CD4-positive, alpha-beta T cell (primary cell): ENCODE measurements at places on chromosomes 7 and 10.

- no peaks in the 10 kb centered on the region for H3K4me1 ChIP-seq
- H3K27ac ChIP-seq = no peak within 1 kb of the TSS
- DNase-seq = no peak
- H3K4me3 ChIP-seq = no peak within 1 kb of the TSS
- no peaks in the 10 kb centered on the region for H3K36me3 ChIP-seq
- peaks cover 5% of the 10 kb centered on the region for H3K27me3 ChIP-seq
Measured at GRCh38 chr10:59176241-59177030, at the start of gene PHYHIPL. Gene PHYHIPL, plus strand, starts transcription at chr10:59176643. Its CDS starts 211 bp downstream, at chr10:59176854.

GRCh38 chr7:2245883-2246675, 4.1 kb downstream of the NUDT1 start:
- peaks cover 28% of the 10 kb centered on the region for H3K4me1 ChIP-seq
- no peaks in the 10 kb centered on the region for H3K36me3 ChIP-seq
- H3K4me3 ChIP-seq = no peak overlapping the region
- H3K27me3 ChIP-seq = no peaks in the 10 kb centered on the region
- DNase-seq = no peak
- H3K27ac ChIP-seq = no peak overlapping the region

DNA sequence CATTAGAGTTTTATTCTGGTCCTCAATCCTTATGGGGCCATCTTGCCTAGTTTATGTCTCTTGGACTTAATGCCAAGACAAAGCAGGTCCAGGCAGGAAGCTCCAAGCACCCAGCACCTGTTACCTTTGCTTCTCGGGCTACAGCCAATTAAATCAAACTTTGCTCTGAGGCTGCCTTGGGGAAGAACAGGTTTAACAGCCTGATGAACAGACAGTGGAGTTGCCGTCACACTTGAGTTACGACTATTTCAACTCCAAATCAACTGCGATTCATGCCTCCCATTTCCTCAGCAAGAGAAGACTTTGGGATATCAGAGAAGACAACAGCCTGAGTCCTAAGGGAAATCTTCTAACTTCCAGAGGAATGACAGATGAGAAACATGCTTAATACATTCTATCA, 62.2 kb downstream of the XPNPEP1 start:
- H3K36me3 ChIP-seq = peaks cover 31% of the 10 kb centered on the region
- no peaks in the 10 kb centered on the region for H3K27me3 ChIP-seq
- H3K27ac ChIP-seq = no peak overlapping the region
- no peaks in the 10 kb centered on the region for H3K4me1 ChIP-seq

GRCh38 chr7:85041605-85042216, 145.1 kb downstream of the SEMA3D start:
- no peaks in the 10 kb centered on the region for H3K4me1 ChIP-seq
- H3K4me3 ChIP-seq = no peak overlapping the region
- no peaks in the 10 kb centered on the region for H3K27me3 ChIP-seq
- no peak for DNase-seq

- H3K27ac ChIP-seq = no peak overlapping the region
- H3K4me3 ChIP-seq = no peak overlapping the region
- no peaks in the 10 kb centered on the region for H3K27me3 ChIP-seq
- H3K4me1 ChIP-seq = peaks cover 77% of the 10 kb centered on the region
- DNase-seq = no peak
Measured at GRCh38 chr7:55548295-55548731, 24.0 kb downstream of the VOPP1 start.

DNA sequence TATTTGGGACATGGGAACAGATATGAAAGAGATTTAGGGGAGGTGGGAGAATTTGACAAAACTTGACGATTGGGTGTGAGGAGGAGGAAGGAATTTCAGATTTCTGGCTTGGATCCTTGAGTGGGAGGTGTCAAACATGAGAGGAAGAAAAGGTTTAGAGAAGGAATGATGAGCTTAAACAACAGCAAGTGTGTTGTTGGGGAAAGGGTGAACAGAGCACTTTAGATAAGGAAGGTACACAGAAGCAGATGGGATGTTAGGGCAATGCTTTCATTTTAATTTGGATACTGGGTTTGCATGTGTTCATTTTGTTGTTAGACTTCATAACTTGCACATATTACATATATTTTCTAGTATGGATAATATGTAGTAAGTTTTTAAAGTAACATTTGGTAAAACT, 23.2 kb downstream of the REEP3 start:
- no peaks in the 10 kb centered on the region for H3K4me1 ChIP-seq
- no peak for DNase-seq
- H3K27me3 ChIP-seq = no peaks in the 10 kb centered on the region
- no peak overlapping the region for H3K27ac ChIP-seq

DNA sequence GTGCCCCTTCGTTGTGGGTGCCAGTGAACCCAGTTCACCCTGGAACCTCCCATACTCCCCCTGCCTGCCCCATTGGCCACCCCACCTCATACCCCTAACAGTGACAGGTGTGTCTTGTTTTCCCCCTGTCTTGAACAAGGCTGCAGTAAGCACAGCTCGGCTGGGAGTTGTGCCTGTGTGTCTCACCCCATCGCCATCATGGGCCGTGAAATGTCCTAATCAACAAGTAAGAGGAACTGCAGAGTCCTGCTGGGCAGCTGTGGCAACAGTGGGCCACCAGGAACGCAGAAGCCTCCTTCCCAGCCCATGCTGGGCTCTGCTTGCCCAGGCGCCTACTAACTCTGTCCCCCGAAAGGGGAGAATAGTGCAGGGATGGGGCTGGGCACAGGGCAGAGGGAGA, 91.6 kb downstream of the C10orf105 start:
- H3K4me3 ChIP-seq = no peak overlapping the region
- no peaks in the 10 kb centered on the region for H3K36me3 ChIP-seq
- peaks cover 3% of the 10 kb centered on the region for H3K27me3 ChIP-seq
- H3K4me1 ChIP-seq = peaks cover 2% of the 10 kb centered on the region

DNA sequence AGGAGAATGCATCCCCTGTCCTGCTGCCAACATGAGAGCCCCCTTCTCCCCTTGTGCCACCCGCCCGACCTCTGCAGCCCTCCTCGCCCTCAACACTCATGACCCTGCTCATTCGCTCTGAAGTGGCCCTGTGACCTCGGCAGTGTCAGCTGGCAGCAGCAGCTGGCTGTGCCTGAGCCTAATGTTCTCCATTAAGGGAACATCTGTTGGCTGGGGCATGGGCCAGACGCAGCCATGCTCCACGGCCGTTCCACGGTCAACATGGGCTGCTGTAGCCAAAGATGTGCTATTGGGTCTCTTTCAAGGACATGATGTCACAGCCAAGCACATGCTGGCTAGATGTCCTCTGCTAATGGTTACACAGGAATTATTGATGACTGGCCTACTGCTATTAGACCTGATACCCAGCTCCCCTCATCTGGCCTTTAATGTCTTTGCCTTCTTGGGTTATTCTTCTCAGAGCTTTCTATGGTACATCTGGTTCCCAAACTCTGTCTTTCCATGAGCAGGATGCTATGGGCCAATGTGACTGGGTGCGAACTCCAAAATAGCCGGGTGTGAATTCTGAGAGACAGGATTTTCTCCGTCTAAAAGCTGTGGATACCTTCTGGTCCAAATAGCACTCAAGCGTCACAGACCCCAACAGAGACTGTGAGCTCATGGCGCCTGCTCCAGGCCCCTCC, 22.4 kb downstream of the ADCYAP1R1 start:
- H3K36me3 ChIP-seq = no peaks in the 10 kb centered on the region
- H3K4me3 ChIP-seq = no peak overlapping the region
- no peak overlapping the region for H3K27ac ChIP-seq
- DNase-seq = no peak
- H3K4me1 ChIP-seq = no peaks in the 10 kb centered on the region
- no peaks in the 10 kb centered on the region for H3K27me3 ChIP-seq

DNA sequence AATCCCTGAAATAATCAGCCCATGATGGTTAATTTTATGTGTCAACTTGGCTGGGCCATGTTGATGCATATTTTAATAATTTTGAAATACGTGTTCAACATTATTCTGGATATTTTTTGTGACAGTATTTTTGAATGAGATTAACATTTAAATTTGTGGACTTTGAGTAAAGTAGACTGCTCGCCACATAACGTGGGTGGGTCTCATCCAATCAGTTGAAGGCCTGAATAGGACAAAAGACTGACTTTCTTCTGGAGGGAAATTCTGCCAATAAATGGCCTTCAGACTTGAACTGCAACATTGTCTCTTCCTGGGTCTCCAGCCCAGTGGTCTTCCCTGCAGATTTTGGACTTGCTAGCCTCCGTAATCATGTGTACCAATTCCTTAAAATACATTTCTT, 53.6 kb upstream of the BICC1 start:
- no peaks in the 10 kb centered on the region for H3K36me3 ChIP-seq
- no peak overlapping the region for H3K4me3 ChIP-seq
- no peak overlapping the region for H3K27ac ChIP-seq
- H3K27me3 ChIP-seq = no peaks in the 10 kb centered on the region

DNA sequence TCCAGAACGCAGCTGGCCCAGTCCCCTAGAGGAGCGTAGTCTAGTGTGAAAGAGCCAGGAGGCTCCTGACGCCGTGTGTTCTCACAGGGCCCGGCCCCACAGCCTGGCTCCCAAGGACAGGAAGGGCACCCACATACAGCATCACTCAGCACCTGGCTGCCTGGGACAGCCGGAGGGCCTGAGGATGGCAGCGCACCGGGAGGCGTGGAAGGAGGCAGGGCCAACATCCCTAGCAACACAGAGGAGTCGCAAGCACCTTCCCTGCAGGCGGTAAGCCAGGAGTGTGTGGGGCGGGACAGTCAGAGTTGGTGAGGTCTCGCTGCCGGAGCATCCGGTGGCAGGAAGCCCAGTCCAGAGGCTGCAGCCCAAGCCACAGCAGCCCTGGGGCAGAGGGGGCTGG, 125.8 kb downstream of the MAD1L1 start:
- no peak for DNase-seq
- H3K36me3 ChIP-seq = no peaks in the 10 kb centered on the region
- no peak overlapping the region for H3K4me3 ChIP-seq
- H3K27me3 ChIP-seq = no peaks in the 10 kb centered on the region
- peaks cover 20% of the 10 kb centered on the region for H3K4me1 ChIP-seq
- no peak overlapping the region for H3K27ac ChIP-seq

DNA sequence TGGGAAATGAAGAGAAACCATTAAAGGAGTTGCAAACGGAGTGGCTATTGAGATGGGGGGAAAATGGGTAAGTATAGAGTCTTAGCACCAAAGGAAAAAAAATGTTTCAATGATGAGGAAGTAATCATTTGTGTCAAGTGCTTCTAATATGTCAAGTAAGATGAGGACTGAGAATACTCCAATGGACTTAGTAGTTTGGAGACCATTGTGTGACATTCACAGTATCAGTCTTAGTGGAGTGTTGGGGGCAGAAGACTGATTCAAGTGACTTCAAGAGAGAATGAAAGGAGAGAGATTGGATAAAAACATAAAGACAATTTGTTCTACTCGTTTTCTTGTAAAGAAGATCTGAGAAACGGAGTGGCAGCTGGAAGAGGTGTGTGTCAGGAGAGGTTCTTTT, 88.6 kb upstream of the ARID5B start:
- H3K27me3 ChIP-seq = no peaks in the 10 kb centered on the region
- no peaks in the 10 kb centered on the region for H3K4me1 ChIP-seq
- no peak overlapping the region for H3K27ac ChIP-seq
- no peak for DNase-seq
- no peaks in the 10 kb centered on the region for H3K36me3 ChIP-seq

GRCh38 chr7:7519528-7519927, 16.1 kb downstream of the COL28A1 start:
- no peak overlapping the region for H3K27ac ChIP-seq
- no peaks in the 10 kb centered on the region for H3K27me3 ChIP-seq
- H3K36me3 ChIP-seq = no peaks in the 10 kb centered on the region
- DNase-seq = no peak
- H3K4me1 ChIP-seq = no peaks in the 10 kb centered on the region

GRCh38 chr10:122864901-122865300, 14.5 kb downstream of the FAM24B start:
- no peak overlapping the region for H3K4me3 ChIP-seq
- H3K4me1 ChIP-seq = no peaks in the 10 kb centered on the region
- no peak overlapping the region for H3K27ac ChIP-seq
- H3K27me3 ChIP-seq = no peaks in the 10 kb centered on the region

DNA sequence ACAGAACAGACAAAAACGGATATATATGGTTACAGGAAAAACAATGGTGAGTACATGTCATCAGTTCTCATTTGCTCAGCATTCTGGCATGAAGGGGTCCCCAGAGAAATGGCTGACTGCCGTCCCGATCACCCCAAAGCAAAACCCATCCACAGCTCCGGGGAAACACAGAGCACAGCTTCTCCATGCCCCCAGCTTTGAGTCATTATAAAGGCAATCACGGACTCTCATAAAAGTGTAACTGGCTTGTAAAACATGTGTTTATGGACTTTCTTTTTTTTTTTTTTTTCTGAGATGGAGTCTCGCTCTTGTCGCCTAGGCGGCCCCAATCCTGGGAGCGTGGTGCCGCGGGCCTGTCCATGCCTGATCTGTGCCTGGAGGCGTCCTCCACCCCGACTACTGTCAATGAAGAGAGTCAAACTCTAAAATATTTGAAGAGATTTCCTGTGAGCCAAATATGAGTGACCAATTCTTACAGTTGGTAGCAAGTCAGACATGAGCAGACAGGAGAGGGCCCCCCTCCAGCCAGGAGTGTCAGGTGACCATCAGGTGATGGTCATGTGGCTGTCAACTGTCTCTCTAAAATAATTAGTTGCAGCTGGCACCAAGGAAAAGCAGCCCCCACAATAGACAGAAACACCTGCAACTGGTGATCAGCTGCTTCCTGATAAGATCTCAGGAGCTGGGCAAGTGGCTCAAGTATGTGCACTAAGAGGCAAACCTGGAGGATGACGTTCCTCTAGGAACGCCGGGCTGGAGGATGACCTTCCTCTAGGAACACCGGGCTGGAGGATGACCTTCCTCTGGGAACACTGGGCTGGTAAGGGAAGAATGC, 21.7 kb upstream of the NOM1 start:
- no peak overlapping the region for H3K27ac ChIP-seq
- no peak overlapping the region for H3K4me3 ChIP-seq
- H3K27me3 ChIP-seq = no peaks in the 10 kb centered on the region
- H3K4me1 ChIP-seq = peaks cover 21% of the 10 kb centered on the region
- no peaks in the 10 kb centered on the region for H3K36me3 ChIP-seq

GRCh38 chr7:138898255-138898654, 82.9 kb downstream of the KIAA1549 start:
- no peak overlapping the region for H3K27ac ChIP-seq
- no peak overlapping the region for H3K4me3 ChIP-seq
- peak; percentile 17 for DNase-seq

DNA sequence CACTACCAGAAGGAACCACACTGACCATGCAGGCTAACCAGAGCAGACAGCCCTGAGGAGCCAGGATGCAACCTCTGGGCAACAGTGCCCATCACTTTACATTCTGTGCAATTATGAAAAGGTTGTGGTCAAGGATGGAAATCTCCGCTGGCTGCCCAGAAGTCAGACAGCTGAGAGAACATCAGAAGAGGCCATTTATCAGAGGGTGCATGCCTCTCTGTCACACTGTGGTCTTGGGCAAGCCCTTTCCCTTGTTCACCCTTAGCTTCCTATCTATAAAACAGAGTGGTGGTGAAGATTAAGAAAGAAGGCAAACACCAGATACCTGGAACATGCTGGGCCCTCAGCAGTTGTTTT, 120.7 kb upstream of the GDF10 start:
- no peak overlapping the region for H3K27ac ChIP-seq
- H3K36me3 ChIP-seq = no peaks in the 10 kb centered on the region
- no peak for DNase-seq
- no peak overlapping the region for H3K4me3 ChIP-seq
- peaks cover 9% of the 10 kb centered on the region for H3K4me1 ChIP-seq

- no peaks in the 10 kb centered on the region for H3K4me1 ChIP-seq
- DNase-seq = no peak
Measured at GRCh38 chr10:48468130-48468790, 136.6 kb downstream of the ARHGAP22 start.

GRCh38 chr10:101441541-101442455, 87.8 kb downstream of the BTRC start:
- H3K4me1 ChIP-seq = no peaks in the 10 kb centered on the region
- no peak for DNase-seq
- no peaks in the 10 kb centered on the region for H3K27me3 ChIP-seq
- no peaks in the 10 kb centered on the region for H3K36me3 ChIP-seq
- H3K27ac ChIP-seq = no peak overlapping the region

GRCh38 chr10:28704464-28705161, 27.3 kb downstream of the BAMBI start:
- H3K4me3 ChIP-seq = no peak overlapping the region
- no peaks in the 10 kb centered on the region for H3K27me3 ChIP-seq
- no peak for DNase-seq
